ENCODE measurements at places on chromosomes 5 and 9.

GRCh38 chr5:126694403-126694802 is 82.5 kb upstream of the LMNB1 start:
- no peak for DNase-seq

DNA sequence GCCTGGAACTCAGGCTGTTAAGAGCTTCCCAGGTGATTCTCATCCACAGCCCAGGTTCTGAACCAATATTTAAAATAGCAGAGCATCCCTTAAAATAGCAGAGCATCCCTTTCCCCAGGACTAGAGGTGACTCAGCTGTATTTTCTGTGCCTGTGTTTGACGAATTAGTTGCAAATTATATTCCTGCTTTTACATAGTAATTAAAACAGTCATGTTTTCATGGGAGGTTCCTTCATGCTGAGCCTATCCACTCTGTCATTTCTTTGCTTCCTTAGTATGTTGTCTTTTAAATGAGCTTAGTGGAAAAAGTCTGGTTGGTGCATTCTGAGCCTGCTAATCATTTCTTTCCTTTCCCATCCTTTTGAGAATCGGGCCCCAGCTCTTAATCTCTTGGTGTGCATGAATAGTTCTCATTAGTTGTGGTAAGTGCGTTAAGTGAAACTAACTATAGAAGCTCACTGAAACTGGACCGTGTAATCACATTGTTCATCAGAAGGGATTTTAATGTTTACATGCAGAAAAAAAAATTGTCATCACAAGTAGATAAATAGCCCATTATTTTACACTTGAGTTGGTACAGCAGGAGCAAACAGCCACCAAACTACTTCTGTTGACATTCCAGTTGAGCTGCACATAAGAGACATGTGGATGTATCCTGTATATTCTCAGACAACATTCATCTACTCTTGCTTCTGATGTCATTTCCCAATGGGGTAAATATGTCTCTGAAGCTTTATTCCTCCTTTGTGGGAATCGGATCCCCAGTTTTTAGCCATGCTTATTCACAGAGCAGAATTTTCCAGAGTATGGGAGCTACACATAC is 596.9 kb upstream of the WWC1 start:
- no peak for DNase-seq

DNA sequence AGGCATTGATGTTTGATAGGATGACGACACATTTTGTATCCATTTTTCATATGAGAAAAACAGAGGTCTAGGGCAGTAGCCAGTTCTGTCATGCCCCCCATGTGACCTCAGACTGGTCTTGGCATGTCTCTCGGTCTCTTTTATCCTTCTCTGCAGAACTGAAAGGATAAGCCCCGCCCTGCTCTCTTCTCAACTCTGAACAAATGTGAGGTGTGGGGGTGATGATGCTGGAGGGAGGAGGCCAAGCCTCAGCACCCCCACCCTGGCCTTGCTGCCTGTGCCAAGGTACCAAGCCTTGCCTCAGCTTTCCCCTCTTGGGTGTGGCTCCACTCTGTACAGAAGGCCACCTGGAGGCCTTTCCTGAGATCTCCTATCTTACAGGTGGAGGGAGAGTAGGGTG is 19.5 kb upstream of the CRB2 start:
- no peak for DNase-seq

DNA sequence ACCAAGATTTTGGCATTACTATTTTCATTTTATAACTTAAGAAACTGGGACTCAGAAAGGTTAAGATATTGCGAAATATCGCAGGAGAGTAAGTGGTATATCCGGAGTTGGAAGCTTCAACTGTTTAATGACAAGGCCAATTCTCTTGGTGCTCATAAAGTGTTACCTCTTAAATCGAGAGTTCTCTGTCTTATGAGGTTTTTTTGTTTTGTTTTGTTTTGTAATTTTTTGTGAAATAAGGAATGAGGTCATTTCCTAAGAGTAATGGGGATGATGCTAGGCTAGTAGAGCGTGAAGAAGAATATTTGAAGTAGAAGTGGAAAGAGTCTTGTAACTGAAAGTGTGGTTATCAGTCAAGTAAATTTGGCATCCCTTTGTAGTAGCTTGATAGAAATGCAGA is 183.2 kb upstream of the DAB2 start:
- DNase-seq = no peak

DNA sequence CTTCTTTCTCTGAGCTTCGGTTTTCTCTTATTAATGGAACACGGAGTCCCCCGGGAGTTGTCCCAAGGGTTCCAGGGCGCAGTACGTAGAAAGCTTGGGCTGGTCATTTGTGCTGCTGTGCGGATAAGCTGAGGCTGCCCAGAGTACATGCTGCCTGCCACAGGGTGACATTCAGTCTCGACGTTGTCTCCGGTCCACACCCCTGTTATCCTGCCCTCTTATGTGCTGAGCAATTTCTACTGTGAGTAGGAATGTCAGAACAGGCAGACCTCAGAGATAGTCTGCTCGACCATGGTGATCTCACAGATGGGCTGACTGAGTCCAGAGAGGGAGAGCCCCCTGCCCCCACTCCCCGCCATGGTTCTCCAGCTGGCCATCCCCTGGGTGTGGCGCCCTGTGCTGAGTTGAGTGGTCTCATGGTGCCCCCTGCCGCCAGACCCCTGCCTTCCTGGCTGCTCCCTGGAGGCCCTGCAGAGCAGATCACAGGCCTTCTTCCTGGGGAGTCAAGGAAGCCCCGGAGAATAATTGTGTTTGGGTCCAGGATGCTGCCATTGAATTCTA is 124.0 kb downstream of the RGS3 start:
- DNase-seq = no peak

DNA sequence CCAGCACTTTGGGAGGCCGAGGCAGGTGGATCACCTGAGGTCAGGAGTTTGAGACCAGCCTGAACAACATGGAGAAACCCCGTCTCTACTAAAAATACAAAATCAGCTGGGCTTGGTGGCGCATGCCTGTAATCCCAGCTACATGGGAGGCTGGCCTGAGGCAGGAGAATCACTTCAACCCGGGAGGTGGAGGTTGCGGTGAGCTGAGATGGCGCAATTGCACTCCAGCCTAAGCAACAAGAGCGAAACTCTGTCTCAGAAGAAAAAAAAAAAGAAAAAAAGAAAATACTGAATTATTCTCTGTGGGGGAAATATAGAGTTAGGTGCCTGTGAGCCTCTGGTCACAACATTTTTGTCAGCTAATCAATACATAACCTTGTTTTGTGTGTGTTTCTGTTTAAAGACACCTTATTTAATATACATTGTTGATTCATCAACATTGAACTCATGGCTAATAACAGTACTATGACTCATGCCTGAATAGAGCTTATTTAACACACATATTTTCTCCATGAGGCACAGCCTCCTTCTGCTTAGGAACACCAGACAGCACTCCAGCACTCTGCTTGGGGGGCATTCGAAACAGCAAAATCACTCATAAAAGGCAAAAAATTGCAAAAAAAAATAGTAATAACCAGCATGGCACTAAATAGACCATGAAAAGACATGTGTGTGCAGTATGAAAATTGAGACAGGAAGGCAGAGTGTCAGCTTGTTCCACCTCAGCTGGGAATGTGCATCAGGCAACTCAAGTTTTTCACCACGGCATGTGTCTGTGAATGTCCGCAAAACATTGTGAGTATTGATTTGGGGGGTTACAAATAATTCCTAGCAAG is at the start of gene IL31RA:
Gene IL31RA (plus strand): TSS at position 519 of the 836 bp plus-strand sequence. CDS start 214 bp downstream, at position 733.
- DNase-seq = no peak

GRCh38 chr9:69806627-69807026 is 14.0 kb upstream of the CFAP95 start:
- DNase-seq = no peak

- DNase-seq = no peak
Observed at GRCh38 chr9:113246928-113247327, 25.6 kb downstream of the SLC31A1 start.

Data from GM12892 (cell line).